ENCODE measurements at places on chromosomes 16 and 17. TPM values are rescaled to one million over a fixed set of nuclear protein-coding genes. Genes with fewer than 3 reads are reported as not detected.

HS3ST4 gene
- 0.13 TPM for total RNA-seq

RSAD1 gene
- 16.3 TPM for total RNA-seq

TUBD1 gene
- 8.3 TPM for total RNA-seq

ZG16 gene
- total RNA-seq: not detected

TBC1D28 gene
- total RNA-seq: not detected

DPEP2 gene
- total RNA-seq: 25.5 TPM

RPRML gene
- total RNA-seq: not detected

CD300H gene
- total RNA-seq: not detected

QRICH2 gene
- total RNA-seq: 5.6 TPM

CDH8 gene
- not detected for total RNA-seq

PLXDC1 gene
- total RNA-seq: not detected

C1QTNF1 gene
- total RNA-seq: 10.7 TPM

SSH2 gene
- total RNA-seq: 15.3 TPM

ZSCAN10 gene
- total RNA-seq: not detected

MEOX1 gene
- total RNA-seq: 1.0 TPM

GAS2L2 gene
- under 0.01 TPM for total RNA-seq

MYH2 gene
- not detected for total RNA-seq

FOXJ1 gene
- not detected for total RNA-seq

UNC13D gene
- total RNA-seq: 2.9 TPM

PLEKHG4 gene
- 11.6 TPM for total RNA-seq

HMOX2 gene
- total RNA-seq: 109 TPM

AOC3 gene
- 0.26 TPM for total RNA-seq

KIAA0753 gene
- 8.2 TPM for total RNA-seq

BCAR1 gene
- 78.3 TPM for total RNA-seq

GAST gene
- total RNA-seq: not detected

PHKB gene
- total RNA-seq: 48.4 TPM

GRB7 gene
- total RNA-seq: 0.13 TPM

SPNS2 gene
- 45.6 TPM for total RNA-seq

SLC6A4 gene
- total RNA-seq: 5.8 TPM

KRT33B gene
- not detected for total RNA-seq

KLHL10 gene
- total RNA-seq: under 0.01 TPM

PRSS22 gene
- total RNA-seq: not detected

CDC6 gene
- 8.1 TPM for total RNA-seq

RTN4RL1 gene
- total RNA-seq: 0.25 TPM

CHST4 gene
- total RNA-seq: not detected

BCL6B gene
- 57.9 TPM for total RNA-seq

KRTAP17-1 gene
- total RNA-seq: not detected

SMTNL2 gene
- total RNA-seq: not detected

PIRT gene
- not detected for total RNA-seq

KCNG4 gene
- not detected for total RNA-seq

VTN gene
- total RNA-seq: not detected

TMC5 gene
- under 0.01 TPM for total RNA-seq

CDRT15L2 gene
- total RNA-seq: not detected

IGSF6 gene
- under 0.01 TPM for total RNA-seq

TRIM47 gene
- total RNA-seq: 74.0 TPM

IRF8 gene
- 5.1 TPM for total RNA-seq

TAC4 gene
- total RNA-seq: not detected

MT4 gene
- not detected for total RNA-seq

CRYBA1 gene
- not detected for total RNA-seq

TMC8 gene
- total RNA-seq: 0.13 TPM

MYOCD gene
- total RNA-seq: 0.25 TPM

Measured in dermis microvascular lymphatic vessel endothelial cell (primary cell).